ENCODE measurements at places on chromosomes 1 and 21.

DNA sequence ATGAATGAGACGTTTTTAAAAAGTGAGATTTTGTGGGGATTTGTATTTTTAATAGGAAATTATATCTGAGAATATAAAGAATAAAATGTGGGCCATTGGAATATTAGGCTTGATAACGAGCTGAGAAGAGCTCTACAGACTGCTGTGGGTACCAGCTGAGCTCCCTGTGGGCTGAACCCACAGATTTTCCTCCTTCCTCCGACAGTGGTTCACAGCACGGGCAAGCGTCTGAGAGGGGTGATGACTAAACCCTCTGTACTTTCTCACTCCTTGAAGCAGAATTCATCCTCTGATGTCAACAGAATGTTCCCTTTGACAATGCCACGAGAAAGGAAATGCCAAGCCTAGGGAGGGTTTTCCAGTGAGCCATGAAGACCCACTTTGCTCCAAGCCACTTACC, 102.7 kb upstream of the AJAP1 start:
- DNase-seq = no peak

DNA sequence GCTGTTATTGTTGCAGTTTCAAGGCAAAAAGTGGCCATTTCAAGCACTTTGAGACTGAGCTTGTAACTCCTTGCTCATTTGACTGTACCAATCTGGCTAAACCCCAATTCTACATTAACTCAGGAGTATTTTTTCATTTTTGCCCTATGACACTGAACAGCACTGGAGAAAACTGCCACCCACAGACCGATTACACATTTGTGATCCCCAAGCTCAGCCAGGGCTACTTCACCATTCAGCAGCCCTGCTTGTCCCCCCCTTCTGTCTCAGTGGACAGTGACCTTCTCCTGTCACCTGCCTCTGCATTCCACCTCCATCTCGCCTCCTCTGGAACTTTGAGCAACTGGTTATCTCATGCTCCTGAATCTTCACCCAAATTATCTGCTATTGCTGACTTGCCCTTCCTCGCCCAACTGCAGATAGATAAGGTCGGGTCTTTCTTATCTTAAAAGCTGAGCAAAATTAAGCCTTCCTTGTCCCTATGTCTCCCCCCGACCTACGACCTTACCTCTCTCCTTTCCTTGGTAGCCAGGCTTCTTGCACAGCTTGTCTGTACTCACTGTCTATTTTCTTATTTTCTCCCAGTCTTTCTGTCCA, 25.3 kb downstream of the SPATA46 start:
- DNase-seq = no peak

DNA sequence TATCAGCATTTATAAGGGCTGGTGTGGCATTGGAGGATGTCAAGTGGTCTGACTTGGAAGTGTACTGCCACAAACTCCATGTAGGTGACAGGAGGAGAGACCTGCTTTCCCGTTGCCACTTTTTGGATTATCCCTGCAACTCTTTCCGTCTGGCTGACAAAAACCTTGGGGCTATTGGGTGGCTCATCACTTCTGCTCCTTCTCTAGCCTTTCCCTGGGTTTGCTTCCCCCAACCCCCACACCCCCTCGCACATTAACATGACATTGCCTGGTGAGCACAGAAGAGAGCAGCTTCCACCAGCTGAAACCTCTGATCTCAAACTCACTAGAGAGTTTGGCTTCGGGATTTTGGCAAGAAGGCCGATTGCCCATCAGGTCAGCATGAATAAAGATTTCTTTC, 39.2 kb downstream of the PROX1 start:
- no peak for DNase-seq

DNA sequence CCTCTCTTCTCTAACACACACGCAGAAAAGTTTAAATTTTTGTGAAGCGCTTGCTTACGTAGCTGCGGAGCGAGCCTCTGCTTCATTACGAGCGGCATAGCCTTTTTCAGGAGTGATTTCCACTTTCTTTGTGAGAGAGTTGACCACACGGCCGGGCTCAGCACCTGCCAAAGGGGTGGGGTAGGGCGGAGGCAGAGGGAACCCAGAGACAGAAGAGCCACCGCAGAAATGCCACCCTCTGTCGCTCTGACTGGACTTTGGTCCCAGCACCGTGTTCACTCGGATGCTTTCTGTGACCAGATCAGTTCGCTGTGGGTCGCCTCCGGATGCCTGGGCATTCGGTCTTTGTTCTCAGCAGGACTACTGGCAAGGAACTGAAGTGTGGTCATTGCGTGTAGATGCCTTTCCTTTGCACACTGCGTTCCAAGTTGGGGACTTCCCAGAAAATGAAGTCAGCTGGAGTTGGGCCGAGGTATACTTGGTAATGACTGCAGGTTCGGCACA, 883 bp downstream of the CHODL start:
- no peak for DNase-seq

DNA sequence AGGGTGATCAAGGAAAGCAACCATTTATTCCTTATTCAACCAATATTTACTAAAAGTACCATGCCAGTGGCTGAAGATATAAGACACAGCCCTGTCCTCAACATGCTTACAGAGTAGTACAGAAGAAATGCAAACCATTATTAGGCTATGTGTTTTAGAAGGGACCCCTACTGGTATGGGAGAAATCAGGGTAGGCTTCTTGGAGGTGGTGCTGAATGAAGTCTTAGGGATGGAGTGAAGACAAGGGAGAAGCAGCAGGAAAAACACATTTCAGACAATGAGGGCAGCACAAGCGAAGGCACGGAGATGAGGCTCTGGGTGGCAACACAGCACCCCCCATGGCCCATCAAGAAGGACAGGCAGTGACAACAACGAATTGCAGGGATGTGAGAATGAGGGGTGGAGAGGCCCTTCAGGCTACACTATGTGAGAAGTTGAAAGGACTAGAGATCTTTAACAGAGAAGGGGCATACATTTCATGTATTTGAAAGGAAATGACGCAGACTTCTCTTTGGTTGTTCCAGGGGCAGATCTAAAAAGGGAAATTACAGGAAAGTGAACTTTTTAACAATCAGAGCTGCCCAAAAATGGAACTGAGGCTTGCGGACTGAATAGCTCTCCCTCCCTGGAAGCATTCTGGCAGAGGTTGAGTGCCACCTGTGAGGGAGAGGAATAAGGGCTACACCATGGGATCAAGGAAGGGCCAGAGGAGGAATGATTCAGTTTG, 16.8 kb upstream of the CD58 start:
- no peak for DNase-seq

DNA sequence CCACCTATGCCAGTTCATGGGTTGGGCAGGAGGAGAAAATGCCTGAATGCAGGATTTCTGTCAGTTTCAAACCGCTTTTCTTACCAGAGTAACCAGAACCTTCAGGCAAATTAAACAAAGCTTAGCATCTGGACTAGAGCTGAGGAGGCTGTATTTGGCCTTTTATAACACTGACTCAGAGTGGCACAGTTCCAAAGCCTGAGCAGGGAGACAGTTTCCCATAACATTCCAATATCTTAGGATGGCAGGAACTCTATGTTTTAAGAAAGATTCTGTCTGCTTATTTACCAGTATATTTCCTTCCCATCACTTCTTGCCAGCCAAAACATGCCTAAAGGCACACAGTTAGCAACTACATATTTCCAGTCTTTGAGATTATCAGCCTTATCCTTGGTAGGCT, 46.8 kb downstream of the UBR4 start:
- DNase-seq = no peak

GRCh38 chr21:43354026-43354420, 72.9 kb downstream of the SIK1 start:
- DNase-seq = no peak
